ENCODE measurements at places on chromosomes 3 and 15.
A peak's percentile ranks its signal among the peaks of the same experiment; 100 is the strongest.

GRCh38 chr3:156474560-156475389 is 80.1 kb downstream of the SSR3 start:
- DNase-seq: no peak

- DNase-seq: no peak
Measured at GRCh38 chr3:195172039-195172684, 98.8 kb downstream of the XXYLT1 start.

DNA sequence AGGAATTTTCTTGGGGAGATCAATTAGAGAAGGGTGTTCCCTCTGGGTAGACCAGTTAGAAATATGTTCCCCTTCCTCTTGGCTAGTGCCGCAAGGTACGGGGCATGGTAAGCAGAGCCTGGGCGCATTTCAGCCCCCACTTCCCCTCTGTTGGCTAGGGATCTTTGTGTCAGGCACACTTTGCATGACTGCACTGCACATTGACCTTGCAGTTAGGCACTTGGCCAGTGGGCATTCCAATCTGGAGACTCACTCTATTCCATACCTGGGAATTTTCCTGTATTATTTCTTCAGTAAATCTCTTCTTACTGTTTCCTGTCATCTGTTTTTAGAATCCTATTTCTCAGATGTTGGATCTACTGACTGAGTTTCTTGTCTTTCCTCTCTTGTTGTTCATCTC is 30.0 kb upstream of the CACNA1D start:
- DNase-seq: no peak

DNA sequence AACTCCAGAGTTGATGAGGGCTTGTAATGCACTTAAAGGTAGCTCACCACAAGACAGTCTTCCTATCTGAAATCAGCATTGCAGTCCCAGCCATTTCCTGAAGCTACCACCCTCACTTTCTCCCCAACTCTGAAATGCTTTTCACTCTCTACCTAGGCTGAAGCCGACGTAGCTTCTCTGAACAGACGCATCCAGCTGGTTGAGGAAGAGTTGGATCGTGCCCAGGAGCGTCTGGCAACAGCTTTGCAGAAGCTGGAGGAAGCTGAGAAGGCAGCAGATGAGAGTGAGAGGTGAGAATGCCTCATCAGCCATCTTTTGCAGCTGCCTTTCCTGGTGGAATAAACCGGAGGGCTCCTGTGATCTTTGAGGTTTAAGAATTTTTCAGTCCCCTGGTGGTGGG is 14.3 kb downstream of the TPM1 start:
- DNase-seq: no peak

GRCh38 chr3:37535526-37536432 is 325.9 kb upstream of the CTDSPL start:
- DNase-seq: no peak

GRCh38 chr3:64985072-64985471 is 297.3 kb upstream of the ADAMTS9 start:
- DNase-seq: no peak

DNA sequence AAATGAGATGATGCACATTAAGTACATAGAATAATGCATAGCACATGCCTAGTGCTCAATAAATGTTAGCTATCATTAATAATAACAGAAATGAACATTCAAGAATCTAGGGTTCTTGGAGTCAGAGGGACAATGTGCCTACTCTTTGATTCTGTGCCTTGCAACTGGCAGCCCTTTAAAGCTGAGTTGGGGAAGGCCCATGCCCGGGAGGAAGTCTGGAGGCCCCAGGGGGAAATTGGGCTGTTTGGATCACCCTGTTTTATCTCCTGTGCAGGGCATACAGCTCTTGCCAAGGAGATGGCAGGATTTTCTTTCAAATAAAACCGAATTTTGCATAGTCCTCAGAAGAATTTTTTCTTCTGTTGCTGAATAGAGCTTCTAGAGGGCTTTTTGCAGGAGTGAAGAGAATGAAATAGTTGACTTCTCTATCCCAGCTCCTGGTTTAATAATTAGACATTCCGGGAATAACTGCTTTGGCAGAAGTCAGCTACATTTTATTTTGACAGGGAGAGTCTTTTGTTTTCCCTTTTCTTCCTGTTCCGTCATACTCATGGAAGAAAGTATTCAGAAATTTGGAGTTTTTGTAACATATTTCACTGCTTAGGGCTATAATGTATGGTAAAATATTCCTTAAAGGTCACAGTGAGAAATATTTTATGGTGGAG is 18.0 kb upstream of the KCNAB1 start:
- DNase-seq: no peak

GRCh38 chr3:111351334-111351733 is 190.7 kb upstream of the CD96 start:
- DNase-seq: no peak

DNA sequence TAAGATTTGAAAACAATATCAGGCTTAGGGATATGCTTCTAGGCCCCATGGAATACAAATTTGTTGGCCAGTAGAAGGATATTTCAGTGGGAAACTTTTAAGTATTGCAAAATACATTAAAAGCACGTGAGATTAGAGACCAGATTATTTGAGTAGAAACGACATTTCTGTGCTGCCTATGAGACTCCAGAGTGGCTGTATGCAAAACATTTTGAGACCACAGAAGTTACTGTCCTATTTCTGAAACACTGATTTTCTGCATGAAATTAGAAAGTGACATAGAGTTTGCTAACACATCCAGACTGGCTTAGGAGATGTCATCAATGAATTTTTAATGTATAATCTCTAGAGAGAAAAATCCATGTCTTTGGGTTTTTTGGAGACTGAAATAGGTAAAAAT is 99.8 kb downstream of the KCNH8 start:
- no peak for DNase-seq

DNA sequence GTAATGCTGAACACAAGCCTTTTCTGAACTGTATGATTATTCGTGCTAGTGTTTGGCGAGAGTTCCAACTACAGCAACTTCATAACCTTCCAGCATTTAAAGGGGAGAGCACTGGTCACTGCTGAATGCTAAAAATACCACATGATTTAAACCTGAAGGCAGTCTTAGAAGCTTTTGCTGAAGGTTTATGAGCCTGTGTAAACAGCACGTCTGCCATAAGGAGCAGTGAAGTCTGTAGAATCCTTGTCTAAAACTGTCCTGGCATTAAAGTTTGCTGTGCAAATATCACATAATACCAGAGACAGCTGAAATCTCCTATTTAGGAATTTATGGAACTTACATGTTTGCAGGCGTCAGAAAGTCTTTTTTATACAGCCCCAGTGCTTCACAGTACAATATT is 5.9 kb downstream of the SATB1 start:
- no peak for DNase-seq

DNA sequence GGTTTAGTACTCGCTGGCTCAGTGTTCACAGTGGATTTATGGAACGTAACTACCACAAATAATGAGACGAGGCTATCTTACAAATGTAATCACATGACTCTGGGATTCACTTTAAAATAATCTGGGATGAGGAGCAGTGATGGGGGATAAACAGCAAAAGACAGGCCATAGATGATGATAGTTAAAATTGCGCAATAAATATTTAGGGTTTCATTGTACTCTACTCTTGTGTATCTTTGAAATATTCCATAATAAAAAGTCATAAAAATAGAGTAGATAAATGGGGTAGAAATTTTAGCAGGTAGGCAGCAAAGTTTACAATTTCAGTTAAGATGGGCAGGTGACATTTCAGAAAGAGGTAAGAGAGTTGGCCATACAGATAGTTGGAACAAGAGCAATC is 196.6 kb downstream of the KCNMB2 start:
- DNase-seq: no peak

- DNase-seq: no peak
Measured at GRCh38 chr15:60376677-60377095, 21.1 kb downstream of the ANXA2 start.

- no peak for DNase-seq
Measured at GRCh38 chr3:63809607-63810006, 9.5 kb upstream of the C3orf49 start.

DNA sequence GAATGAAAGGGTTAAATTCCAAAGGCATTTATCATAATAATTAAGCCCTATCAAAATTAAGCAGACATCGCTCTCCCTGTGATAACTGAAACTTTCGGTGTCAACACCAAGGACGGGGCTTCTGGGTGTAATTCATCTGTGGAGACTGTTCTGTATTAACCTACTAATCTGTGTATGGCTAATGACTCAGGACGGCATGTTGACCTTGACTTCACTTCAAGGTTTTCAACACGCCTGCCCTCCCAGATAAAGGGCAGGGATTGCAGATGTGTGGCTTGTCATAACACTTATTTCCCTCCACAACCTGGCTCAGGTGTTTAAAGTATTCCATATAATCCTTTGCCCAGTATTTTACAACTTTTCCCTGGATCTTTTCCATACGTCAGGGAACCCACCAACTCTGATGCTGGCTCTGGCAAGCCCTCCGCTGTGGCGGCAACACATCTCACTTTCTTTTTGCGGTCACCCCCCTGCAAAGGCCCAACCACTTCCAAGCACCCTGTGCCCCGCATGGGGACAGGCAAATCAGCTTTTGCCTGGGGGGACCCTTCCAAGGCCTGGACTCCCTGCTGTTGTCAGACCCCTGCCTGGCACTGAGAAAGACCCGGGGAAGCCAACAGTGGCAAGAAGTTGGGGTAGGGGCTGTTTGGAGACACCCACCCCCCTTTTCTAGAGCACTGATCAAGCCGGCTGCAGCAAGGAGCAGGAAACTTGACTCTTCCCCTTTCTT is 93.2 kb upstream of the MEF2A start:
- DNase-seq: no peak

- DNase-seq: no peak
Measured at GRCh38 chr3:36864180-36865053, 80.4 kb downstream of the TRANK1 start.

DNA sequence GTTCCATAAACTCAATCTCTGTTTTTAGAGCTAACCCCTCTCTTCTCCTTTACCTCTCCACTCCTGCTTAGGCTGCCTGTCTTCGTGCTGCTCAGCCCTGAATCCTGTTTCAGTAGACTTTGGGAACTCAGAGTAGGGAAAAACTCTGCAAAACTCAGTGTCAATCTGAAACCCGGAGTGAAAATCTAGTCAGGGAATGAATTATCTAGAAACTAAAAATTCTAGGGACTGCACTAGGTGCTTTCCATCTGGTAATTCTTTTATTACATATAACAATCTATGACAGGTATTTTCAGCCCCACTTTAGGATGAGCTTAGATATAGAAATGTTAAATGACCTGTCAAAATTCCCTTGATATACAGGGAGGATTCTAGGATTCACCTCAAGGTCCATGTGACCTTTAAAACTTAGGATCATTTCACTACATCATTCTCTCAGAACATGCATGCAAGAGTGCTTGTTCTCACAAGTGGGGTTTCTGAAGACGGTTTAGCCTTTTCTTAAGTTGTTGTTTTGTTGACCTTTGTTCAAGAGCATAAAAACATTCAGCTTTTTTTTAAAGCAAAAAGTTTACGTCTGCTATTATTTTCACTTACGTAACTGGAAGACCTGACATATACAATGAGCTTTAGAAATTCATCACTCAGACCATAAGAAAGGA is 108.2 kb upstream of the MBNL1 start:
- DNase-seq: no peak

DNA sequence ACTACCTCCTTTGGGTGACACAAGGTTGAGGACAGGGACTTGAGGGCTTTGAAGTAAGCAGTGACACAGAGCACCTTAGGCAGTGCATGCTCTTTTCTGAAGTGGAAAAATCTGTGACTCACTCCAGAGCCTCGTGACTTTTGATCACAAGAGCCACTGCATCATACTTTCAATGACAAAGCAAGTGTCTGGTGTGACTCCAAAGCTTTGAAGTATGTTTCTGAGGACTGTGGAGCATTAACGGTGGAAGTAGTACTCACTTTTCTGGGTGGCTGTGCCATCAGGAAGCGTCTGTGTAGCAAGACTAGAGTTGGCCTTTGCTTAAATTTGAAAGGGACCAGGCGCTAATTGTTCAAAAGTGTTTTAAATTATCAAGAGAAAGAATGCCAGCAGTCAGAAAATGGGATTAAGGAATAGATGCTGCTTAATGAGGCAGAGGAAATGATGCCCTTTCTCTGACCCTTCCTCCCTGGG is 210.7 kb upstream of the TRIM42 start:
- DNase-seq: peak; percentile 2

- DNase-seq: no peak
Measured at GRCh38 chr3:118791246-118791645, 243.4 kb downstream of the IGSF11 start.

DNA sequence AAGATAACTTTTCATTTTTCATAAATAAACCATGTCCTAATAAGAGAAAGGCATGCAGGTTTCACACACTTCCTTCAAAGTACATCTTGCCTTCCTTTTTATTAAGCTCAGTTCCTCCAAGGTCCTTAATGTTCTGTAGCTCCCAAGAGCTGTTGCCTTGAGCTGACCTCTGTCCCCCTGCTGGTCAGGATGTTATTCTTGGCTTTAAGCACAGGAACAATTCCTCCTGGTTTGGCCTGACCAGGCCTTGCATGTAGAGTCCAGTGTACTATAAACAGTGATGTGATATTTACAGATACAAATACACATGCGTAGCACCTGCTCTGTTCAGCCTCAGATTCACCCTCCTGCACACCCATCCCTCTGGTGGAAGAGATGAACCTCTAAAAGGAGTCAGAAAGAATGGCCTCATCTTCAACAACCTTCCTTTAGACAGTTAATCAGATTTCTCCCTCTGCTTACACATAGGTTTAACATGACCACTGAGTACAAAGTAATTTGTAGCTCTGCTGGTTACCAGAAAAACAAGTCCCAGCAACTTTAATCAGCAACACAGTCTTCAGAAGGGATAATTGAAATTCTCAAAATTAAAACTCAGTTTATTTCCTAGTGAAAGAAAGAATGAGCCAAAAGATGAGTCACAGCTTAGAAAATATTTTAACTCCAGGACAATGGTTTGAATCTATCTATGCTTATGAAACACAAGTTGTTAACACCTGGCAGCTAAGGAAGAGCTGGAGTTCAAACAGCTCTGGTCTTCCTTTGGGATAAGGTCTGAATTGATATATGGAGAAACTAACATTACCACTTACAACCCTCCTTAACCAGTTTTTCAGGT is 46.5 kb downstream of the PTPN9 start:
- DNase-seq: no peak

- no peak for DNase-seq
Measured at GRCh38 chr3:127543441-127543840, 47.1 kb downstream of the TPRA1 start.

DNA sequence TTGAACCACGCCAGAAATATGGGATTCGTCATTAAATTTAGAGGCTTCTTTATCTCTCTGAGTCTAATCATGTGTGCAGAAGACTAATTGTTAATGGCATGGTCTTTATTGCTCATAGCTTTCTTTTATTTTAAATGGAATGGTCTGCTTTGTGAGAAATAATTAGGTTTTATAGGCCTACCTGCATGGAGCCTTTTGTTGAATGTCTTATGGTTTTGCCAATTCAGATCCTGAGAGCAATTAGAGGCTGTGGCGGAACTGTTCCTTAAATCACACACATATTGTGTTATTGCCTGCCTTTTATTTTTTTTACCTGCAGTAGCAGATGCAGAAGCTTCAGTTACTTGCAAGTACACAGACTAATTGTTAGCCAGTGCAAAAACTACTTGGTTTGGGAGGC is 306.2 kb downstream of the NLGN1 start:
- no peak for DNase-seq

DNA sequence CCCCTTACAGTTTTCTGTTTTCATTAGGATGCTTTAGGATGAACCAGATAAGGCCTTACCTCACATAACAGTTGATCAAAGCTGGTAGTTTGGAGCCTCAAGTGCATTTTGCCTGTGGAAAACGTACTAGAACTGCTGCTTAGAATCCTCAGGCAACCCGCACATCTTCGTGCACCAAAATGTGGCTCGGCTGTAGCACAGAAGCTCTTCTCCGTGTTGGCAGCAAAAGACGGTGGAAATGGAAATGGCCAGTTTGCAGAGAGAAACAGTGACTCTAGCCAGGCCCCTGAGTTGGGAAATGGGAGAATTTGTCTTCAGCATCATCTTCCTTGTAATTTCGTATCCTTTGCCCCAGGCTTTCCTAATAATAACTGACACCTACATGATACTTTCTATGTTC is 20.6 kb downstream of the TLNRD1 start:
- DNase-seq: no peak
